ENCODE measurements at places on chromosomes 3 and 15. TPM values are rescaled to one million over a fixed set of nuclear protein-coding genes. Genes with fewer than 3 reads are reported as not detected.

Gene ALDH1A2
- total RNA-seq, result not detected

Gene FRMD4B
- total RNA-seq, result 76.5 TPM

Gene WNT5A
- not detected for total RNA-seq

Gene LNP1
- total RNA-seq, result 1.6 TPM

Measured in hematopoietic multipotent progenitor cell (in vitro differentiated cells).